ENCODE measurements at places on chromosomes 11 and 22.
A peak's percentile ranks its signal among the peaks of the same experiment; 100 is the strongest.

GRCh38 chr11:47248664-47249377, at the start of gene ACP2:
ACP2 (minus strand) TSS chr11:47248814; CDS start chr11:47248789, 25 bp downstream.
- DNase-seq = peak; percentile 86

DNA sequence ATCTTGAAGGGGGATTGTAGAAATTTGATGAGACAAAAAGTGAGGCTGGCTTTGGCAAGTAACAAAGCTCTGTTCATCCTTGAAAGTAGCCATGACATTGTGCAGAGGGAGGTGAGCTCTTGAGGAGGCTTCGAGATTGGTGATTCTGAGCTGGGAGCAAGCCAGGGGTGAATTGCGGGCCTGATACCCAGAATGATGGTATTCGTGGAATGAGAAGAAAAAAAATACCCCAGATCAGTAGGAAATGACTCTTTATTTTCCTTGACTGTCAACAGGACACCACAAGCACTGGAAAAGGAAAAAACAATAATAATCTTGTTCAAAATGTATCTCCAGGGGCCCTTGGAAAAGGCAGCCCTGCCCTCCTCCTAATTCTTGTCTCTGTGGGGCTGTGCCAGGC, 62.7 kb downstream of the TSPAN18 start:
- no peak for DNase-seq

DNA sequence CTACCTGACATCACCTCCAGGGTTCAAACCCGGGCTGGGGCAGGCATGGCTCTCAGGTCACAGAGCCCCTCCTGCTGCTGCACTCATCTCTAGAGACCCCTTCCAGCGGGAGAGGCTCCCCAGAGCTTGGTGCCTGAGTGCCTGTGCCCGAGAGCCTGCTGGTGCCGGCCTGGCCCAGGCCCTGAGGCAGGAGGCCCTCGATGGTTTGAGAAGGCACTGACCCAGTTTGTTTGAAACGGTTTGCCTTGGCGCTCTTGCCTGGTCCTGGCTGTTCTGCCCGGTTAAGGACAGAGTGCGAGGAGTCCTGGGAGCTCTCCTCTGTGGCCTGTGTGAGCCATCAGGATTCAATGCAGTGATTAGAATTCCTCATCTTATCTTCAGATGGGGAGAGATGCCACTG, 88.9 kb downstream of the TBC1D22A start:
- DNase-seq = no peak

DNA sequence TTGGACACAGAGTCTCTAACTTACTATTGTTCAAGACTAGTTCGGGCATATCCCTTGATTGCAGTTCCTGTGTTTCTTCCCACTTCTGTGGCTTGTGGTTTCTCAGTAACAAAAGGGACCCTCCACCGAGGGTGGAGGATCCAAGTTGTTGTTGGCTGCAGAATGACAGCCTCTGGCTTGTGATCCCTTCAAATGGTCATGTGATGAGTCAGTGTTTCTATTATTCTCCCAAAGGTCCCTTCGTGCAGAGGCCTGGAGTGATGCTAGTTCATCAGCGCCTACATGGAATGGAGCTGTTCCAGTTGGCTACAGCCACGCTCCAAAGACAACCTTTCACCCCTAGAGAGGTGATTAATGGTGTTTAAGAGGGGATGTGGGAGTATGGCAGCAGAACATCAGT, 2.6 kb upstream of the VWCE start:
- no peak for DNase-seq

DNA sequence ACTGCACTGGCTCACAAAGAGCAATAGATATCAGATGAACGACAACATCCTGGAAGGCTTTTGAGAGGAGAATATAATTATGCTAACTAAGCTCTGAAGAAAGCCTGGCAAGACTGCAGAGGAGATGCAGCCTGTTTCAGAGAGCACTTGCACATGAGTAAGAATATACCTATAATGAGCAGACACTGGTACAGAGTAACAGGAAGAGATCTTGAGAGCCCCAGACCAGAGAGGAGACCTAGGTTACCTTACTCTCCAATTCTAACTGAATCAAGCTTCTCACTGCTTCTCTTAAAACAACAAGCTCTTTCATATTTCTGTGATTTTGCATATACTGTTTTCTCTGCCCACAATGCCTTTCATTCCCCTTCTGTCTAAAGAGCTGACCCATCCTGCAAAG, 66.5 kb downstream of the FAM168A start:
- DNase-seq = no peak

- DNase-seq = no peak
Measured at GRCh38 chr11:124844664-124845079, 20.6 kb upstream of the ROBO3 start.

DNA sequence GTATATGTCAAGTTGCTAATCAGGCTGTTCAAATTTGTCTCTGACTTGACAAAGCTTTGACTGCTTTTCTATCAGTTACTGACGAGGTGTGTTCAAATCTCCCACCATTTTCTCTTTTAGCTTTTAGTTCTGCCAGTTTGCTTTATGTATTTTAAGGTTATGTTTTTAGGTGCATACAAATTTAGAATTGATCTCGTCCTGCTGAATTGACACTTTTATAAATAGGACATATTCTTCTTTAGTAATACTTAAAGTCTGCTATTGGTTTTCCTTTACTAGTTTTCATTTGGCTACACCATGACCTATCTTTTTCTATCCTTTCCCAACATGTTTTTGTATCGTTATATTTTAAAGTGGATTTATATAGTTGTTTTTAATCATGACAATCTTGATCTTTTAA, 65.7 kb upstream of the KCNQ1OT1 start:
- no peak for DNase-seq

- DNase-seq = no peak
Measured at GRCh38 chr11:16191212-16191867, 165.0 kb downstream of the SOX6 start.

DNA sequence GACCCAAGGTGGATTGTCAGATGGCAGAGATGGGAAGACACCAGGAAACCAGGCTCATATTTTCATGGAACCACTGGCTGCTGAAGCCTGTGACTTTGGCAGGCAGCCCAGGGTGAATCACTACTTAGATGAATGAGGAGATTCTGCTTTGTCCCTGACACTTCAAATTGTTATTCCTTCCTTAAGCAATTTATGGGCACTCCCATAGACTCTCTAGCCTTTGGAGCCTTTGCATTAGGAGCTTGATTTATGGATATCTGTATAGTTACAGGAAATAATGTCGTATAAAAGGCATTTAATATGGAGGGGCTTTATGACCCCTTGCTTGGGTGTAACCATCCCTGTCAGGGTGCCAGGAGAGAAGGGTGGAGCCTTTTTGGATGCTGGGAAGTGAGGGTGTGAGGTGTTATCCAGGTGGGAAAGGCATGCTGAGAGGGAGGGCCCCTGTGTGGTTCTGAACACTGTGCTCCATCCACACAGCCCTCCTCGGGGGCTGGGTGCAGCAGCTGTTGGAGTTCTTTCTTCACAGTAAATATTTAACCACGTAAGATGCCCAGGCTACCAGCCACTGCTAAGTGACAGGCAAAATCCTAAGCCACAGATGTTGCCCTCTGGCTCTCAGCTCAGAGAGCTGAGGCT, 35.3 kb downstream of the IL18 start:
- DNase-seq = no peak

- DNase-seq = no peak
Measured at GRCh38 chr11:131246156-131246555, 124.3 kb upstream of the NTM start.

GRCh38 chr11:17129003-17129402, 51.5 kb upstream of the RPS13 start:
- no peak for DNase-seq

GRCh38 chr11:1969035-1969434, 21.9 kb downstream of the MRPL23 start:
- DNase-seq = no peak

DNA sequence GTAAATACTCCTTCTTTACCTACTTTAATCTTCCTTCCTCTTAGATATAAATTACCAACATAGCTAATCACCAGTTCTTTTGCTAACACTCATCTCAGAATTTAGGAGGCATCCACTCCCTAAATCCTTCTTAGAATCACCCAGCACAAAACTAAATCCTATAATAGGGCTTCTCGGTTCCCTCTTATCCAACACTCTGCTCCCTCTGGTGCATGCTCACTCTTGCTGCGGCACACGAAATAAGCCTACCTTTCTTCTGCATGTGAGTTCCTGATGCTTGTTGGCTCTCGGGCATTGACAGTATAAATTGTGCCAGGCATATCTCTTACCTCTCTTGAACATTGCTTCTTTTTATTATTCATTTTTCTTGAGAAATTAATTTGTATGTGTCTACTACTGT, 61.0 kb downstream of the OR5AK2 start:
- DNase-seq = no peak
